ENCODE measurements at places on chromosomes 11 and 22. TPM values are rescaled to one million over a fixed set of nuclear protein-coding genes. Genes with fewer than 3 reads are reported as not detected.

SPDYC gene
- not detected for total RNA-seq

OR5A1 gene
- total RNA-seq, result not detected

C22orf39 gene
- 35.5 TPM for total RNA-seq

CALCB gene
- 1.3 TPM for total RNA-seq

FOSL1 gene
- total RNA-seq, result 2.0 TPM

PRG2 gene
- 0.30 TPM for total RNA-seq

RAPSN gene
- 0.73 TPM for total RNA-seq

SMC1B gene
- total RNA-seq, result 0.53 TPM

ATG2A gene
- total RNA-seq, result 32.6 TPM

CRYAB gene
- not detected for total RNA-seq

CRYBB1 gene
- not detected for total RNA-seq

SEPTIN5 gene
- total RNA-seq, result not detected

CBLIF gene
- not detected for total RNA-seq

TESMIN gene
- total RNA-seq, result 9.0 TPM

ART1 gene
- not detected for total RNA-seq

BACE1 gene
- 0.72 TPM for total RNA-seq

SCN4B gene
- total RNA-seq, result 0.10 TPM

TMEM132A gene
- 0.38 TPM for total RNA-seq

ZNF215 gene
- 0.63 TPM for total RNA-seq

GGT5 gene
- not detected for total RNA-seq

SYT7 gene
- not detected for total RNA-seq

OR5M10 gene
- not detected for total RNA-seq

SCARF2 gene
- 1.7 TPM for total RNA-seq

JAML gene
- total RNA-seq, result 76.2 TPM

Measured in activated naive CD4-positive, alpha-beta T cell treated with anti-CD3 and anti-CD28 coated beads, Interleukin-2, amount 10 ng/mL, durations not matched to agents 5 hours and 36 hours (primary cell).